ENCODE measurements at places on chromosomes 2 and 18. TPM values are rescaled to one million over a fixed set of nuclear protein-coding genes. Genes with fewer than 3 reads are reported as not detected.

DNA sequence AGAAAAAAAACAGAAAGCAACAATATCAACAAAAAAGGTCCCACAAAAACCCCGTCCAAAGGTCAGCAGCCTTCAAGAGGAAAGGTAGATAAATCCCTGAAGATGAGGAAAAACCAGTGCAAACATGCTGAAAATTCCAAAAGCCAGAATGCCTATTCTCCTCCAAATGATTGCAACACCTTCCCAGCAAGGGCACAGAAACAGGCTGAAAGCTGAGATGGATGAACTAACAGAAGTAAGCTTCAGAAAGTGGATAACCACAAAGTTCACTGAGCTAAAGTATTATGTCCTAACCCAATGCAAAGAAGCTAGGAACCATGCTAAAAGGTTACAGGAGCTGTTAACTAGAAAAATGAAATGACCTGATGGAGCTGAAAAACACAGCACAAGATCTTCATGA, 226.4 kb upstream of the DSEL start:
- no peak for DNase-seq

EFR3B gene
- total RNA-seq: 0.39 TPM

DNA sequence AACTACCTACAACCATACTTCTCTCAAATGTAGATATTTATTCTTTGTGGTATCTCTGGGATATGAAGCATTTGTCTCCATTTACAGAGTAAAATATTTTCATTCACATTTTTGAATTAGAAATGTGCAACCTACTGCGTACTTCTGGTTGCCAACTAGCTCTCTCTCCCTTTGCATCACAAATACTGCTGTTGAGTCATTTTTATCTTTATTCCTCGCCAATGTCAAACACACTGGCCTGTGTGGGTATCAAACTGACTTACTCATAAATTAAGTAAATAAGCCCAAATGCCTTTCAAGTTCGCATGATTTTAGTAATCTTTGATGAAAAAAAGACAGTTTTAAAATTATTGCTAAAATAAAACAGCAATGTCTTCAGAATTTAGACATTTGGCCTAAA, 67.3 kb downstream of the STAT4 start:
- DNase-seq: no peak

DNA sequence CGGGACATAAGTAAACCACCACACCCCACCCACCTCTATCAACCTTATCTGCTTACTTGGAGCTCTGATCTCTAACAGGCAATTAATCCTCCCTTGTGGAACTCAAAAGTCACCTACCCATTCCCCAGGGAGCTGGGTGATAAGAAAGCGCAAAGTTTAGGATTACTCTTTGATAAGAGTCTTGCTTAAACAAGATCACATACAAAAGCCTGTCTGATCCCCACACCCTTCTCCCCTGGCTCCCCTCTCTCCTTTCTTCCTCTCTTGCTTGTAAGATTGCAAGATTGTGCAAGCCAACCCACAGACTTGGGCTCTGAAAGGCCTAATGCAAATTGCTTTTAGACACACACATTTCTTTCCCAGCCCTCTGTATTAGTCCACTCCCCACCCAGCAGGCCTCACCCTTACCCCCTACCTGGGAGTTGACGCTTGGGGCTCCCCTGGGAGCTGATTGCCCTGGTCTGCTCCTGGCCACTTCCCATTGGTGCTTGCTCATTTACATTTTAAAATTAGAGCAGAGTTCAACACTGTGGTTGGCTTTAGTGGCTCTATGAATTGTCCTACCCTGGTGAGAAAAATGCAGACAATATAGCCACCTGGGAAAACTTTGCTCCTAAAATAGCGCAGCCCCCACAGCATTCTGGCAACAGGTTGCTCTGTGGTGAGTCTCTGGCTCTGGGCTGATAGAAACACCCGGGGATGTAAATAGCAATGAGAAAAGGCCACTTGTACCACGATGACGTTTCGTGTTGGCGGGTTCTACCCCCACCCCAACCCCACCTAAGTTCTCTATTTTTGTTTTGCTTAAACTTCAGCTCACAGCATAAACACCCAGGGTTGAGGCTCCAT, 92.8 kb upstream of the MSH2 start:
- DNase-seq: no peak

DNA sequence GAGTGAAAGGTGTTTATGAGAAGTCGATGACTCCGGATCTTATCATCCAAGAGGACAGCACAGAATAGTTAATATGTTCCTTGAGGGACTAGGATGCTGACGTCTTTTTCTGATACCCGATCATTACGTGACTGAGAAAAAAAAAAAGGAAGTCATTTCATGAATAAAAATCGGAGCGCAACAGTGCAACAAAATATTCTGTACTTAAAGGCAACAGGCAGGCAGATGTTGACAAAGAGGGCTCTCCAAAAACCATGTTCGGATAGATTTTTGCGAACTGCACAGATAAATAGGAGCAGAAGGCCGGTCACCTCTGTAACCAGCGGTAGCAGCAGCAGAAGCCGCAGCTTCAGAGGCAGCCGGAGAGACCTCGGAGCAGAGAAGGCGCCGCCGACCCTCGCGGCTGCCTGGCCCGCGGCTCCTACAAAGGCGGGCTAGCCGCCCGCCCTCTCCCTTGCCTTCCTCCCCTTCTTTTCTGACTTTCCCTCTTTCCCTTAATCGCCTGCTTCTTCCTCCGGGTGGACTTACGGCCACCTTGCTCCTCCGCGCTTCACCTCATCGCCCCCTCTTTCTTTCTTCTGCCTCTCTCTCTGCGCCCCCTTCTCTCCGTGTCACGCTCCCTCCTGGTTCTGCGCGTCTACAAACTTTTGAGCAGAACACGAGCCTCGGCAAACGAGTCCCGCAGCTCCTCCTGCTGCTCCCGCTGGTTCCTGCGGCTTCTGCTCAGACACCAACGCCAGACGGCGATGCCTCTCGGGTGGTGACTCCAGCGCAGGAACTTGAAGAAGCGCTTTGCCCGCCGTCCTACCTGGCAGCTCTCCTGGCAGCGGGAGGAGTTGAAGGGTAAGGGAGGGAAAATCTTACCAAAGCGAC, at the start of gene ADCYAP1:
TSS of gene ADCYAP1 (plus strand) at position 654 of the 873 bp plus-strand sequence. CDS start 516 bp downstream, outside the sequence.
- no peak for DNase-seq

CPLX4 gene
- not detected for total RNA-seq

EFHD1 gene
- 0.66 TPM for total RNA-seq

DNA sequence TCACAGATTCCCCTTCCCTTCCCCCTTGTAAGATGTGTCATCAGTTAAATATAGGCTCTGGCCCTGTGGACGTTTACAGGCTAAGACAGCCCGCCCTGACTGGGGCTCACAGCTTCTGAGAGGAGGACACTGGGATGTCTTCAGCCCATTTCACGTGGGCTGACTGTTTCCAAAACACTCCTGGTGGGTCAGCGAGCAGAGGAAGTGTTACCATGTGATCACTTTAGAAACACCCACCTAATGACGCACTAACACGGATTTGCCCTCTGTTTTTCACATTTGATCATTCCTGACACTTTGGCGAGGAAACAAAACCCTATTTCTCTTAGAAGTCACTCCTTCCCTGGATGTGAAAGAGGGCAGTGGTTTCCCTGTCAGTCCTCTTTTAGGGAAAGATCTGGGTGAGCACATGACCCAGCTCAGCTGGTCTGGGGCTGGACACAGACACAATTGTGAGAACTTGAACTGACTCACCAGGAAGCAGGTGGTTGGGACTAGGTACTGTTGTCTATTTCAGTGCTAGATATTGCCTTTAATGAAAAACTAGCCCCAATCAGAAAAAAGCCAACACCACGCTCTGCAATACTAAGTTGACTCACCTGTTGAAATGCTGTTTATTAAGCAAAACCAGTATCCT, 38.8 kb downstream of the BMP10 start:
- no peak for DNase-seq

- peak; percentile 10 for DNase-seq
These were observed 13.9 kb downstream of the RDH14 start for GRCh38 chr2:18546567-18546966.

ANKRD62 gene
- not detected for total RNA-seq

ZNF532 gene
- 52.6 TPM for total RNA-seq

PIEZO2 gene
- total RNA-seq: 5.5 TPM

GRCh38 chr18:4078246-4078645, 376.9 kb downstream of the DLGAP1 start:
- DNase-seq: no peak

REG1A gene
- total RNA-seq: not detected

GRCh38 chr2:215826838-215827441, 186.4 kb downstream of the MREG start:
- DNase-seq: no peak

CFAP65 gene
- total RNA-seq: not detected

ASB18 gene
- 1.1 TPM for total RNA-seq

DNA sequence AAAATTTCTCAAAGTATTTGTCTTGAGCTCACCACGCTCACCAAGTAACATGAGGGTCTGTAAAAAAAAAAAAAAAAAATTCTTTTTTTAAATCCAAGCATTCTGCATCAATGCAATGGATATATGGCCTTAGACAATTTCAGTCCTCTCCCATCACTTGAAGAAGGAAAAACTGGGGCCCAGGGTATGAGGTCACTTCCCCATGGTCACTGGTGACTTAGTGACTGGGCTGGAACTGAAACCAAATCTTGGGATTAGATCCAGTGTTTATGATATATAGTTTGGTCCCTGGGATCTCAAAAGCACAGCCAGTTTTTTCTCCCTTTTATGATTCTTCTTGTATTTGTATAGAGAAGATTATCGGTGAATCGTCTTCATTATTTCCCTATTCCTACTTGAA, 477.9 kb upstream of the TNP1 start:
- DNase-seq: no peak

- no peak for DNase-seq
These were observed 814.5 kb downstream of the CBLN2 start for GRCh38 chr18:71729611-71730010.

FOXI3 gene
- not detected for total RNA-seq

GRCh38 chr2:120396013-120396860, 50.3 kb downstream of the INHBB start:
- peak; percentile 39 for DNase-seq

DNA sequence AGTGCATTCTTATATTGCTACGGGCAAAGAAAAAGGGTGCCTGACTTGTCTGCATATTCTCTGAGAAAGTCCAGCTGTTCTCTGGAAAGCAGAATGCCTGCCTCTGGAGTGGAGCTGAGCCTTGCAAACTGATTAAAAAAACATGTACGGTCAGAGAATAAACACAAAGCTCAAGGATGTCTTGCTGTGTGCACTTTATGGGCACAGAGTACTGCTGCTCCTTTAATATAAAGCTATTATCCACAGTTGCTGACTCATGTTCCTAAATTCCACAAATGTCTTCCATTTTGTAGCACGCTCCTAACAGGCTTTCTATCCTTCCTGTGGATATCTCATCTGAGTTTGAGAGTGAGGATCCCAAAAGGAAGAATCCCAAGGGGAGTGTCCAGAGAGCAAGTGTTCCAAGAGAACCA, 229.0 kb downstream of the MREG start:
- no peak for DNase-seq

DNA sequence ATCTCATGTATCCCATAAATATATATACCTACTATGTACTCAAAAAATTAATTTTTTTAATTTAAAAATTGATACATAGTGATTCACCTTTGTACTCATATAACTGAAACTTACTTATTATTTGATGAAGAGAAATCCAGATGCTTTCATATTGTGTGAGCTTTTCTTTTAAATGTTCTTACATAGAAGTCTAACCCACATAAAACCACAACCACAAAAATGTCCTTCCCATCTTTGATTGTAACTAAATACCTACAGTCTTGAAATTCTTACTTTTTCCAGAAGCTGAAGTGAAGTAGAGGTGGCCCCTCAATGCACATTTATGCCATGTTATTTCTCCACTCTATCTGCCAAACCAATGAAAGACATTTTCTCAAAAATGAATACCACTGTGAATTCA, 117.9 kb upstream of the COL5A2 start:
- no peak for DNase-seq

DNA sequence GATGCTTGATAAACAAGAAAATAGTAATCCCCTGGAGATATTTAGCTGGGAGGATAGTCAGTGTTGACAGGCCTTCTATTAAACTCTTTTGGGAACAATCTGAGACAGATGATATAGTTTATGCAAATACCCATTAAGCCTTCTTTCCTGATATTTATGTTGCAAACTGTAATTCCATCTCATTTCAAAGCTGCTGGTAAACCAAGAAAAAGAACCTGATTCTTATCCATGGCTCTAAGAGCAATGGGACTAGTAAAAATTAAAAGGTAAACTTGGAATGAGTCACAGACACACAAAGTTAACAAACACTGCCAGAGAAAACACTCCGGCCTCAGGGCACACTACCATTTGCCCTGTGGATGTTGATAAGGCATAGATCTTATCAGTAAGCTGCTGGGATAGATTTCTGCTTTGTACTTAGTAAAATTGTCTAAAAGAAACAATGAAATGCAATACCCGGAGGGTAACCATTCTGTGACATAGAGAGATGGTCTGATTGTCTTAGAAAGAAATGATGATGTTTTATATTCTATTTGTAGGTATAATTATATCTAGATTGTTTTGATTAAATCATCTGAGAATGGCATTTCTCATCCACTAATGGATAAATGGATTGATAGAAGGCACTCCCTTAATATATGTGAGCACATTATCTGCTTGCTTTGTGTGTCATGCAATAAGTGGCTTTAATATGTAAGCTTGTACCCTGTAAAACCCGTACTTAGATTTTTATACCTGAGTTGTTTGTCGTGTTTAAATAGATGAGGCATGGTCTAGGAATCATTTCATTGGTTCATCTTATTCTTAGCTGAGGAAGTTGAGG, 13.2 kb downstream of the GALR1 start:
- no peak for DNase-seq

DNA sequence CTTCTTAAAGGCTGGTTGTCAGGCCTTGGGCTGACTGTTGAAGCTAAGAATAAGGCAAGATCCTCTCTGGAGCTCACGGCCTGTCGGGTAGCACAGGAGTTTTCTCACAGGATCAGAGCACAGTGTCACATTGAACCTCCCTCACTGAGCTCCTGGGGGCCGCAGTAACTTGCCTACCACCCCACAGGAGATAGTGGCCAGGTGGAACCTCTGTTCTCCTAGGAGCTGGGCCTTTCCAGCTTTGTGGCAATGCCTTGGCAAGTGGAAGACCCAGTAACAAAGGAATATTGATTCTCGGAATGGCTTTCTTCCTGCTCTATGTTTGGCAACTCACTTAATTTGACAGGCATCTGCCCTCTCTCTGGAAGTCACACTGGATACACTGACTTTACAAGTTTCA, 1.2 kb upstream of the ALK start:
- DNase-seq: no peak

TTC31 gene
- total RNA-seq: 19.8 TPM

GRCh38 chr18:3427944-3428343, 22.0 kb upstream of the TGIF1 start:
- DNase-seq: no peak

DNA sequence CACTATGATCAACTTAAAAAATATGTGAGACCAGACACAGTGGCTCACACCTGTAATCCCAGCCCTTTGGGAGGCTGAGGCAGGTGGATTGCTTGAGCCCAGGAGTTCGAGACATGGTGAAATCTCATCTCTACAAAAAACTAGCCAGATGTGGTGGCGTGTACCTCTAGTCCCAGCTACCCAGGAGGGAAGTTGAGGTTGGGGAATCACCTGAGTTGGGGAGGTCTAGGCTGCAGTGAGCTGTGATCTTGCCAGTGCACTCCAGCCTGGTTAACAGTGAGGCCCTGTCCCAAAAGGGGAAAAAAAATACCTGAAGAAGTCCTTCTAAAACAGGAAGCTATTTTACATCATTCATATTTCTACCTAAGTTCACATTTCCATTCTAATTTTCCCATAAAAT, 144.0 kb downstream of the EML6 start:
- no peak for DNase-seq
